Activated CD4-positive, alpha-beta memory T cell treated with anti-CD3 and anti-CD28 coated beads for 36 hours (primary cell): ENCODE measurements at places on chromosomes 6 and 20. TPM values are rescaled to one million over a fixed set of nuclear protein-coding genes. Genes with fewer than 3 reads are reported as not detected.

Gene SIRPD
- total RNA-seq = not detected

Gene COQ3
- total RNA-seq = 16.4 TPM

Gene KHDC1
- total RNA-seq = 4.0 TPM

Gene SYCP2L
- total RNA-seq = 0.10 TPM

- peak; percentile 52 for DNase-seq
Observed at GRCh38 chr6:137697267-137697938, 169.7 kb upstream of the TNFAIP3 start.

DNA sequence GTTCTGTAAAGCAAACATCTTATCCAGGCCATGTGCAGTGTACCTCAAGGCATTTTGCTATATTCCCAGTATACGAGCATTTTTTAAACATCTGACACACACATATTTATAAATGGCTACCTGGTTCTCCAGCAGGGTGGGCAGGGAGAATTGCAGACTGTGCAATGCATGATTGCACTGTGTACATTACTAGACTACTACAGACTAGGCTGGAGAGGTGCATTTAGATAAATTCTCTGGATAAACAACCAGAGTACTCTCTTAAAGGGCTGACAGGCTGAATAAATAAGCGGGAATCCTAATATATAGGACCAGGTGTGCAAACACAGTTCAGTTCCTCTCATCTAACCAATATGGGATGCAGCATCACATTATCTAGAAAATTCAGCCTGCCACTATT lies 428.3 kb upstream of the ARID1B start:
- no peak for DNase-seq

DNA sequence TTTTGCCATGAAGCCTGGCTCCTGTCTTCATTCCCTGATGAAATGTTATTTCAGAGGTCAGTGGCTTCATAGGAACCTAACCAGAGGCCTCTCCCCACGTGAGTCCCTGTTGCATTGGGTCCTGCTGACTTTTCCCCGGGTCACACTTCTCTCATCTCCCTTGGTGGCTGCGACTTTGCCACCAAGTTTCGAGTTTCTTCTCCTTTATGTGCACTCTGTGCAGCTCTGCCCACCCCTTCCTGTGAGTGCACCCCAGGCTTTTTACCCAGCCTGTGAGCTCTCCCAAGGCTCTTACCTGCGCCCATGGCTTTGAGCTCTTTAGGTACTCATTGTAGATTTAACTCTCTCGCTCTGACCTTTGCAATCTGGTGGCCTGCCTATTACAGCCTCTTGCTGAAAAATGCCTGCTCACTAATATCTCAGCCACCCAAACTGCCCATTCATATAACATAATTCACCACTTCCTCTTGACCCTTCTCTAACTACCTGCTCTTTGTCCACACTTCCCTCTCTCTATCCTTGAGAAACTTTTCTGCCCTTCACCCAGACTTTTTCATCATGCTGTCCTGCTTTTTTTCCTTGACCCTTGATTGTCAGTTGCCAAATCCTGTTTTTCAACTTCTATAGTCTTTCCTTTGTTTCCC lies 105.9 kb downstream of the SASH1 start:
- DNase-seq = no peak

Gene BMP2
- total RNA-seq = not detected

Gene NT5E
- total RNA-seq = 3.8 TPM

- DNase-seq = peak; percentile 77
Observed at GRCh38 chr6:111087871-111088667, 766 bp downstream of the SLC16A10 start.

Gene STMND1
- total RNA-seq = not detected

GRCh38 chr6:18323935-18324705 lies 59.8 kb upstream of the DEK start:
- DNase-seq = no peak

DNA sequence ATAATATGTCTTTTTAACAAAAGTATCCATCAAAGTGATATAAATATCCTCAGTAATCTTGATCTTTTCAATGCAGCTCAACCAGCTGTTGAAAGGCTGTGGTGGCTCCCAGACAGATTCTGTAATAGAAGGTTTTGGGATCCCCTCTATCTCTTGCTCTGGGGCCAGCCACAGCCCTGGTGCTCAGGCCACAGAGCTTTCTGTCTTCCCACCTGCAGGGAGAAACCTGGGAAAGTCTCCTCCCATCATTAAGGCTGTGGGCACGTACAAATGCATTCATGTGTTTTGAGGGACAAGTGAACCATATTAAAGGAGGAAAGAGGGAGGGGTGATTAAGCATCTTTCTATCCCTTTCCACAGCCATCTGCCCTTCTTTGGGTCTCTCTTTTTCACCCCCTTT lies 183.1 kb downstream of the PRDM13 start:
- DNase-seq = no peak

DNA sequence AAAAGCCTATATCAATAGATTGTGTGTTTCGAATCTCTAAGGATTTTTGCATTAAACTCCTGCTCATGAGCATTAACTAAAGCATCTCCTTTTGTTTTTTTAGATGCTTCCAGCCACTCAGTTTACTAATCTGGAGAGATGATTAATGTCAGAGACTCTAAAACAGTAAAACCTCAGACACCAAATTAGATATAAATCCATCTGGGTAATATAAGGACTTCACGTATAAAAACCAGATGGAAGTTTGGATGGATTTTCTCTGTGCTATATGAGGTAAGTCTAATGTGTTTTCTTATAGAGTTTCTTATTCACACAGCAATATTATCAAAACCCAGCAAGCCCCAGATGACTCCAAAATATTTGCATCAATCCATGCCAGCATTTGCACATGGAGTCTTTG lies 137.2 kb downstream of the SYNE1 start:
- DNase-seq = no peak

Gene SPAG4
- 9.4 TPM for total RNA-seq

DNA sequence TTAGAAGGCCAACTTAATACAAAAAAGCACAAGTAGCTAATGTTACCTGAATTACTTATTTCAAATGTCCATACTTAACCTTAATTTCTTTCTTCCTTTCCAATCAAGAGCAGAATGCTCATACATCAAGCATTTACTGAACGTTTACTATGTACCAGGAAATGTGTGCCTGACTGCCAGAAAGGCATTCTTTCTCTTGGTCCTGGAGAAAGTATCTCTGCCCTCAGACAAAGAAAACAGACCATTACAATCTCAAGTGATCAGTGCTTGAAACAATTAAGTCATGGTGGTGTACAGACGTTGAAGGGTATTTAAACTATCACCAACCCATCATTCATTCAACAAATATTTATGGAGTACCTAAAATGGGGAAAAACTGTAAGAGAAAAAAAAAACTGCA lies 26.4 kb downstream of the CSNK2A1 start:
- no peak for DNase-seq

DNA sequence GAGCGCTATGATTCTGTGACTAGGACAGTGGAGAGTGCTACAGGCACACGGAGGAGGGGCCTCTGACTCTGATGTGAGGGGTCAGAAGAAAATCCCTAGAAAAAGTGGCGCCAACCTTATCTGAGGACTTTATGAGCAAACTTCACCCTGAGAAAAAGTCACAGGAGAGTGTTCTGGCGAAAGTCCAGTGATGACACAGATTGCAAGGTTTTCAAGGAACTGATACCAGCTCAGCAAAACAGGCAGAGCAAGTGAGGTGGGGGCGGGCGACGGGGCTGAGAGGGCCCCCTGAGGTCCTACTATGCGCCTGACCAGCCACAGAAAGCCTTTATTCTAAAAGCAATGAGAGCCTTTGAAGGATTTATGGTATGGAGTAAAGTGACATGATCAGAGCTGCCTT lies 73.3 kb downstream of the SLC22A23 start:
- no peak for DNase-seq

DNA sequence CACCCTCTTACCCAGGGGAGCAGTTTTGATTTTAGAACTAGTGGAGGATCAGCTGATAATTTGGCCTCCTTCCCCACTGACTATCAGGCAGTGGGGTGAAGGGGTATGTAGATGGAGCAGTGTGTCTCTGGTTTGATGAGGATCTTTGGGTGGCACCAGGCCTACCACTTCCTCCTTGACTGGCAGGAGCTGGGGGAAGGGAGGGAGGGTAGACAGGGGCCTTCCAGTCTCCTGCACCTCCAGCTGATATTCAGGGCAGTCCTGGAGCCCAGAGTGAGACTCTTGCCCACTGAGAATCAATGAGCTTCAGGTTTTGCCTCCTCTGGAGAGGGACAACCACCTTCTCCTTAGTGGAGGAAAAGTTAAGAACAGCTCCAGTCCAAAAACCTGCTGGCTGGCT lies 3.2 kb downstream of the DEF6 start:
- DNase-seq = peak; percentile 64

DNA sequence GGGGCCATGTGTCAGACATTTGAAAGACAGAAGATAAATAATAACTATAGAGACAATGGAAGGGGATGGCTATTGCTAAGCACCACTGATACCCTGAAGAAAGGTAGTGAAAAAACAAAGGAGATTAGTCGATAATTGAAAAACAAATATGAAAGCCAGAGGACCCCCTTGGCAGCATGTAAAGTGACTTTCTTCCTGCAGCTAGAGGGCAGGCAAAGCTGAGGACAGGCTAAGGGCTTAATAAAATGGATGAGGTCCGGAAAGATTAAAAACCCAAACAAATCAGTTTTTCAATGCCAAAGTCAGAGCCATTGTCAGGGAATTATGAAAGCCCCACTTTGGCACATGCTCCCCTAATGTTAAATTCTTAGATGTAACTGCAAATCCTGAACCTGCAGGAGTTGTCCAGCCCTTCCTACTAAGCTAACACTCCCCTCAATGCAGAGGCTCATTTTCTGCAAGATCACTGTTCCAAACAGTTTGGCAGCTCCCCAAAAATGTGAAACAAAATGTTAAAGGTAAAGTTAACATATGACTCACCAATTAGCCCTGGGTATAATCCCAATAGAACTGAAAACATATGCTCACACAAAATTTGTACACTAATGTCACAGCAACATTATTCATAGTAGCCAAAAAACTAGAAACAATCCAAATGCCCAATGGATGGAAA lies 1177.9 kb downstream of the GRIK2 start:
- no peak for DNase-seq

DNA sequence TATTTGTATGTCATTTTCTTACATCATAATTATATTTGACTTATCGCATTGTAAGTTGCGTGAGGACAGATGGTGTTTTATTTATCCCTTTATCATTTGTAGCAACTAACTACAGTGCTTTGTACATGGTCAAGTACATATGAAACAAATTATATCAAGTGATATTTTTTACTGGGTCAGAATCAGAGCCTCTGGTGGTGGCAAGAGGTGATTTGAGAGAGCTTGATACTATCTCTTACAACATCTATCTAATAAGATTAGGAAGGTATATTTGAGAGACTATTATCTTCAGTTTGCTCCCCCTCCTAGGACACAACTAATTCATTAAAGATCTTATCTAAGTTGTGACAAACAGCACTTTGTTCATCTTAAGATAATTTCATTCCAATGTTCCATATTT lies 47.7 kb downstream of the BCKDHB start:
- DNase-seq = no peak

DNA sequence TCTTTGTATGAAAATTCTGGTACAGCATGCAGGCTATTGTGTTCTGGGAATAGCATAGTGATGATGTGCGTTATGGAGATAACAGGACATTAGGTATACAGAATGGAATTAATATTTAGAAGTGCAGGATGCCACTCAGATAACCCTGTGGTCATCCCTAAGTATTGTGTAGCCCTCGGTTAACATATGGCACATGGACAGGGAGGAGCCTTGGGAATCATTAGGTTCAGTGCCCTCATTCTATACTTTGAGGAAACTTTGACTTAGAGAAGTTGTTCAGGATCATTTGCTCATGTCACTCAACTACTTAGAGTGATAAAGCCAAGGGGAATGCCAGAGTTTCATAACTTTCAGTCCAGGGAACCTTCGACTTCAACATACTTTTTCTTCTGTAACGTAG lies 185.9 kb downstream of the UST start:
- DNase-seq = no peak

Gene BNIP5
- not detected for total RNA-seq

- no peak for DNase-seq
Observed at GRCh38 chr6:110341663-110342596, 16.2 kb downstream of the METTL24 start.

Gene EEF1A2
- total RNA-seq = 1.7 TPM
